Activated CD8-positive, alpha-beta memory T cell treated with anti-CD3 and anti-CD28 coated beads, Interleukin-2, amount 50 U/mL, for 4 hours (primary cell): ENCODE measurements at places on chromosomes 1 and 21.

GRCh38 chr1:73517603-73518191 is 680.3 kb downstream of the LRRIQ3 start:
- DNase-seq, result no peak

DNA sequence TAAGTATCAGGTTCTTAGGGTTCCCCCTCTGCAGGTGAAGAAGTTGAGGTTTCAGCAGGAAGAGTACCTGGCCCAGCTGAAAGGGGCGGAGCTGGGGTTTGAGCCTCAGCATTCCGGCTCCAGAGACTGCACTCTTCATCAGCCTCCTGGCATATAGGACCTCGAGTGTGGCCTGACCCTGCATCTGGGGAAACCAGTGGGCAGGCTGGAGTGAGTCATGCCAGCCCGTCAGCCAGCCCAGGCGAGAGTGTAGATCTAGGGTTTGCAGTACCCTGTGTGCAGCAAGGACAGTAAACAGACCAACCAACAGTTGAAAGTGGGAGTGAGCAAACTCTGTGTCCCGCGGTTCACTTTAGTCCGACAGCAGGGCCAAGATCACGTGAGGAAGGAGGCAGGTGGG is 14.1 kb downstream of the MFSD2A start:
- no peak for DNase-seq

- no peak for DNase-seq
Measured at GRCh38 chr1:107953556-107953955, 11.4 kb downstream of the VAV3 start.

DNA sequence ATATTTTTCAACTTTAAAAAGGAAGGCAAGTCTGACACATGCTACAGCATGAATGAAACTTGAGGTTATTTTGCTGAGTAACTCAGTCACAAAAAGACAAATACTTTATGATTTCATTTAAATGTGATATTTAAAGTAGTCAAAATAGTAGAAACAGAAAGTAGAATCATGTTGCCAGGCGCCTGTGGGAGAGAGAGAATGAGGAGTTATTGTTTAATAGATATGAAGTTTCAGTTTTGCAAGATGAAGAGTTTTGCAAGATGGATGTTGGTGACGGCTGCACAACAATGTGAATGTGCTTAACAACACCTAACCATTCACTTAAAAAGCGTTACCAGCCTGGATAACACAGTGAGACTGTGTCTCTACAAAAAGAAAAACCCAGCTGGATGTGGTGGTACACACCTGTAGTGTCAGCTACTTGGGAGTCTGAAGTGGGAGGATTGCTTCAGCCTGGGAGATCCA is 20.7 kb upstream of the ATP1A1 start:
- DNase-seq, result no peak

DNA sequence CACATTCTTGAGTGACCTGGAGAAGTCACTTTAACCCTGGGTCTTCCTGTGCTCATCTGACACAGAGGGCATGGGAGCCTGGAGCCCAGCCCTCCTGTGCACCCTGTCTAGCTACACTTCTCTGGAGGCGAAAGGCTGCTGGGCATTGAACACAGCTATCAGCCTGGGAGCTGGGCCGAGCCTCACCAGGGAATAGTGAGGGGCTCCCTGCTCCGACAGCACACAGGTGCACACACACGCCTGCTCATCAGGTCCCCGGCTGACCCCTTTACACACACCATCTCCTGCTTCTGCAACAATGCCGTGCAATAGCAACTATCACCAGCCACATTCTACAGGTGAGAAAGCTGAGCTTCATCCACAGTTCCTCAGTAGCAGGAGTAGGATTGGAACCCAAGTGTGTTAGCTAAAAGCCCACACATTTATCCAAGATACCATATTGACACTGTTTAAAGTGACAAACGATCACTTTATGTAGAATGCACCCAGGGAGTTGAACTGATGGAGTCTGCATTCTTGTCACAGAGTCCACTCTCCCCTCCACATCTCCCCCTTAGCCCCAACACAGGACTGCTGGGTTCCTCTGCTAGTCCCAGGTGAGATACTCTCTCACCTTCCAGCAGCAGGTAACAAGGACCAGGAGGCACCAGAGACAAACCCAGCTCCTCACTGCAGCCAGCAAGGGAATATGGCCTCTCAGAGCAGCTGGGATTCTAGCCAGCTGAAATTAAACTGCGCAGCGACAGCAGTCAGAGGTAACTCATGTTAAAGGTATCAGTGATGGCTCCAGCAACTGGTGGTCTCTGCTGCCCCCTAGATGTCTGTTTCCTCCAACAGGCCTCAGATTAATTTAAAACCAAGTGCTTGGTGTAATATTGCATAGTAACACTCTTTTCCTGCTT is 18.3 kb upstream of the CAPN8 start:
- peak; percentile 64 for DNase-seq

DNA sequence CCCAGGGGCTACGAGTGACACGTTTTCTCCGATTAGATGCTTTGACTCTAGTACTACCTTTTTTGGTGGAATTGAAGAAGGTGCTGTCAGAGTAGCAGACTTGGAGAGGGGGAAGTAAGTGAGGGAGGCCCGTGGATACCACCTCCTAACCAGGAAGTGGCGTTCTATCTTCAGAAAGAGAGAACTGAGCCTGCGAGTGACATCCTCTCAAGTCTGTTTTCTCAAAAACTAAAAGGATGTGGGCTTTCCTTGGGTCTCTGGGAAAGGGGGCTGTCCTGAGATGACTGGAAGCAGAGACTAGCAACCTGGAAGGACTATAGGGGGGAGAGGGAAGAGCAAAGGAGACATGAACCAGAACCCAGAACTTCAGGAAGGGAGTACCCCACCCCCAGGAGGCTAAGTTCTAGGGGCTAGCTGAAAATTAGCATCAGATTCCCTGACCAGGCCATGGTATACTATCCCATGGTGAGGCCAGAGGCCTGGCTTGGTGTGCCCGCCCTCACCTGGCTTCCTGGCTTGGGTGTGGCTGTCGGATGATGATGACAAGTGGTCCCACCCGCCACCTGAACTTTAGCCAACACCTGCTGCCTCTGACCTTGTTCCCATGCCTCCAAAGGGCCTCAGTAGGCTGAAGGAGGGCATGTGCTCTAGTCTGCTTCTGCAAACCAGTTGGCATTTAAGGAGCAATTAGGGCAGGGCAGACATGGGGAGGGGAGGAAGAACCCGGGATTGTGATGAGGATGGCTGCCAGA is 49.1 kb downstream of the ATP2B4 start:
- no peak for DNase-seq
